Fibroblast of skin of right biceps (primary cell): ENCODE measurements at places on chromosomes 12 and 14.

- no peak for DNase-seq
Observed at GRCh38 chr12:54371328-54372112, 7.2 kb upstream of the GPR84 start.

DNA sequence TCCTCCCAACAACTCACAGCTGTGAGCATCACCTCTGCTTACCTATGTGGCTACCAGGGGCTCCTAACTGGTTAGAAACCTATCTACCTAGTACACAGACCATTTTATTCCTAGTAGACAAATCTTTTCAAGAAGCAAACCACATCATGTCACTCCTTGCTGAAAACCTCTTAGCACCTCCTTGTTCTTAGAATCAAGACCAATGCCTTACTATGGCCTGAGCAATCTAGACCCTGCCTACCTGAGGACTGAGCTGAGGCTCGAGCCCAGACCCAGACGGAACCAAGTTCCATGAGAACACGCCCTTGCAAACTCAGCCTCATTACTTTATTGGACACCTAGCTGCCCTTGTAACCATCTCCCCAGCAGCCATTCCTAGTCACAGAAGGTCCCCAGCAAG lies 32.6 kb downstream of the CMKLR1 start:
- no peak for DNase-seq

DNA sequence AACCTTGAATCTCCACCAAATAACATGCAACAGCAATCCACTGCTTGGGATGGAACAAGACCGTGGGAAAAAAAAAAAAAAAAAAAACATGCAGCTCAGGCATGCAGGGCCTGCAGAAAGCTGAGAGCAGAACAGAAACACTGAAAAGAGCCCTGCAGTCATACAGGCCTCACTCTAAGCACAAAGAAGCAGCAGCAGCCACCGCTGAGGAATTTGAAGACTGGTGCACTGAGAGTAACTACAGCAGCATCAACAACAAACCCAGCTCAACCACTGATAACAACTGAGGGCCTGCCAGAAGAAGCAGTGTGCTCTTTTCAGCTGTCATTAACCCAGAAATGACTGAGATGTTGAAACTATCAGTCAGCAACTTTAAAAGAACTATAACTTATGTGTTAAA lies 354.7 kb upstream of the TMTC1 start:
- peak; percentile 17 for DNase-seq

GRCh38 chr12:823028-823698 lies 70.8 kb downstream of the WNK1 start:
- DNase-seq, result no peak

DNA sequence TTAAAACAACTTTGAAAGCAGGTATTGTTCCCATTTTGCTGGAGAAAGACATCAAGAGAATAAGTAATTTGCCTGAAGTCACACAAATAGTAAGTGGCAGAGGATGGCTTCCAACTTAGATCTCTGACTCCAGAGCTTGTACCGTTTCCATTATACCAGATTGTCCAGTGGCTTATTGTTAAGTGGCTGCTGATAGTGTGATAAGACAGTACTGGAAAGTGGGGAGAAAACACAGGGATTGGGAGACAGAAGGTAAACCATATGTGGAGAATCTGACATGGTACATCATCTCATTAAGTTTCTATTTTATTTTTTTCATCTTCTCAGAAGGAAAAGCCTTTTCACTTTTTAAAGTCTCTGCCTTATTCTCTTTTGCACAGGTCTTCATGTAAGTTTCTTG lies 108.5 kb downstream of the SRGAP1 start:
- DNase-seq, result no peak

DNA sequence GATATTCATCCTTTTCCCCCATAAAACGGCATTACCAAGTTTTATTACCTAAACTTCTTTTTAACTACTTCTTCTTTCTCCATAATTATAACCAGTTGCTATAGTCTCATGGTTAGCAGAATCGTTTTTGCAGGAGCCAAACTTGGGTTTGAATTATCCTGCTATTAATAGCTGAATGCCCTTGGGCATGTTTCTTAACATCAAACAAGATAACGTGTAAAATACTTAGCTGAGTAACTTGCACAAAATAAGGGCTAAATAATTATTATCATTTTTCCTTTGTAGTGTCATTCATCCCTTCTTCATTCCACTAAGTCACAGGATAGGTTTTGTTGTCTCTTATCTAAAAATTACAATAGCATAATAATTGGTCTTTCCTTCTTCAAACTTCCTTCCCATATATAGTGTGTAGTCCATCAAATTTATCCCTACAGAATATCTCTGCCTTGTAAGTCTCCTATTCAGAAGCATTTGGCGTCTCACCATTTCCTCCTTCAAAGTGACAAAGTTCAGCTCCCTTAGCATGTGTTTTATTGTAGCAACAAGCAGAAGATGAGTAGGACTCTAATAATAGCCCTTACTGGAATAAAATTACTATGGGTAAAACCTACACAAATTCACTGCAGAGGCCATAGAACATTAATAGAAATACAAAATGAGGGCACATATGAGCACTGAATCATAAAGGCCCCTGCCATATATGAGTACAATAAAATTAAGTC lies 63.8 kb downstream of the FAR2 start:
- no peak for DNase-seq

- no peak for DNase-seq
Observed at GRCh38 chr12:54372113-54372806, 8.0 kb upstream of the GPR84 start.

DNA sequence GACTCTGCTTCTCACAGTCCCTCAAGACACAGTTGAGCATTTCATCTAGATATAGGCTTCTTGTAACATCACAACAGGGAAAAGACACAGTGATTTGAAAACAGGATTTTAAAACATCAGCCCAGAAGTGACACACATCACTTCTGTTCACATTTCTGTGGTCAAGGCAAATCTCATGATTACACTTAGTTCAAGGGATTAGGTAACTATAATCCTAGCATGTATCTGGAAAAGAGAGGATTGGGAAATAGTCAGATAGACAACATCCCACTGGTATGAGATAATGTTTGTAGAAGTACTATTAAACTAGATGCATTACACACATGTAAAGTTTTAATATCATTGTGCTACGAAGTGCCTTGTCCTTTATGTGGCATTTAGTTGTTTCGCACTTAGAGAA lies 252.6 kb upstream of the PRKD1 start:
- peak; percentile 48 for DNase-seq

DNA sequence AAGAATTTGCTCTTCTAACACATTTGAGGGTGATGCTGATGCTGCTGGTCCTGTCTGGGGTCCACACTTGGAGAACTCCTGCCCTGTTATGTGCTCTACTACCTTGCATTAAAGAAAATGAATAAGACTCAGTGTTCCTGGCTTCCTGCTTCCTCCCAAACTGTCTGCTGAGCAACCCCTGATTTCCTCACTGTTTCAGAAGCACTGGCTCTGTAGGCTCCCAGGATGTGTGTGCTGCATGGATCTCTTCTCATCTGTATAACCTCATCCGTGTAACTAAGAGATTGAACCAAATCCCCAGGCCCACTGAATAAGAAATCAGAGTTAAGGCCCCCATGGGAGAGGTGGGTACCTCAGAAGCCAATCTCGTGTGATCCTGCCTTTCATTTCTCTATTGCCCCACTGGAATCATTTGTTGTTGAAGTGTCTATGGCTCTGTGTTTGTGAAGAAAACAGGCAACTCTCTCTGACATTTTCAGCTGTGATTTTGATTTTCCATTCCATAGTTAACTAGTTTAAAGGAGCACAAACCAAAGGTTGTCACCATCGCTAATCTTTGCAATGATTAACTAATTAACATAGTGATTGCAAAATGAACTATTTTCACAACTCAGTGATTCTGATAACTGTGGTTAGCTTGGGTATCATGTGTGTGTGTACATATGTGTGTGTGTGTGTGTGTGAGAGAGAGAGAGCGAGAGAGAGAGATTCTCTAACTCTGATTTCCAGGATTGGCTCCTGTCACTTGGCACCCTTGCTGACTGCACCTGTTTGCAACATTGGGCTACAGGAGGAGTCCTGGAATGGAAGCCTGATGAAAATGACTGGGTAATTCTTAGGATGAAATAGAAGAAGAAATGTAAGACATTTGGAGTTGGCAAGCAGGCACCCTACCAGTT lies 196.2 kb downstream of the SLC38A4 start:
- DNase-seq, result no peak

- DNase-seq, result no peak
Observed at GRCh38 chr14:91088585-91089235, 25.2 kb upstream of the DGLUCY start.

- DNase-seq, result peak; percentile 18
Observed at GRCh38 chr14:100524933-100525243, 62.3 kb downstream of the BEGAIN start.
